ENCODE measurements at places on chromosomes 1 and 21.

GRCh38 chr1:1225913-1226312 is 5.9 kb downstream of the SDF4 start:
- no peak for DNase-seq

- no peak for DNase-seq
Measured at GRCh38 chr1:75067975-75068374, 66.2 kb upstream of the LHX8 start.

GRCh38 chr1:21630571-21631343 is 38.4 kb downstream of the RAP1GAP start:
- no peak for DNase-seq

- no peak for DNase-seq
Measured at GRCh38 chr1:151596166-151596953, 15.5 kb upstream of the SNX27 start.

GRCh38 chr1:177585302-177586220 is 384.3 kb downstream of the SEC16B start:
- DNase-seq = no peak

DNA sequence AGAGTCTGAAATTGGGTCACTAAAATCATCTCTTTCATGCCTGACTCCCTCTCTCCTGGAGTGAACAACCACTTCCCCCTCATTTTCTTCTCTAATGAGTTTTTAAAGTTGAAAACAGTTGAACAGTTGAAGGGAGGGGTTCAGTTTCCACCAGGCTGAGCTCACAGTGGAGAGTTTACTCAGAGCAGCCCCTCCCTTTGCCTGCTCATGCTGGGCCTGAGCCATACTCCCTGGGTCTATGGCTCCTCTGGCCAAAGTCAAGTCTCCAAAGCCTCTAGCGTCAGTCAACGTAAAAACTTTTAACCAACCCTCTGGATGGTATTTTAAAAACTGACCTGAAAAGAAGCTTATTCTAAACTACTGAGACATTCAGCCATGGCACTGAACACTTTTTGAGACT is 100.8 kb upstream of the RNPC3 start:
- no peak for DNase-seq

GRCh38 chr1:79042117-79042516 is 35.6 kb upstream of the ADGRL4 start:
- no peak for DNase-seq

- DNase-seq = no peak
Measured at GRCh38 chr1:206128196-206128595, 11.0 kb upstream of the AVPR1B start.

DNA sequence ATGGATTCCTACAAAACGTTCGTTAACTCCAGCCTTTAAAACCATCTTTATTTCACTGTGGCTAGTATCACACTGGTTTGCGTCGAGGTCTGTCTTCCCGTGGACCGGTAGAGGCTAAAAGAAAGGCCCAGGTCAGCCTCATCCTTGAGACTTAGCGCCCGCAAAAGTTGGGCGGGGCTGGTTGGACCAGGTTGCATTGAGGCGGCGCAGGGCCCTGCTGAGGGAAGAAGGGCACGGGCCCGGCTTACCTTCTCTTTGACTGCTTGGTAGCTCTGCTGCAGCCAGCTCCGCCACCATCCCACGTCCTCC is 455 bp downstream of the BSDC1 start:
- DNase-seq = peak; percentile 52

- DNase-seq = peak; percentile 9
Measured at GRCh38 chr1:245310571-245311531, 156.1 kb downstream of the KIF26B start.

- DNase-seq = no peak
Measured at GRCh38 chr21:36891692-36892091, 74.8 kb downstream of the HLCS start.

- no peak for DNase-seq
Measured at GRCh38 chr1:153919876-153920852, 2.6 kb downstream of the GATAD2B start.

- no peak for DNase-seq
Measured at GRCh38 chr1:201116091-201116490, 3.9 kb upstream of the CACNA1S start.

DNA sequence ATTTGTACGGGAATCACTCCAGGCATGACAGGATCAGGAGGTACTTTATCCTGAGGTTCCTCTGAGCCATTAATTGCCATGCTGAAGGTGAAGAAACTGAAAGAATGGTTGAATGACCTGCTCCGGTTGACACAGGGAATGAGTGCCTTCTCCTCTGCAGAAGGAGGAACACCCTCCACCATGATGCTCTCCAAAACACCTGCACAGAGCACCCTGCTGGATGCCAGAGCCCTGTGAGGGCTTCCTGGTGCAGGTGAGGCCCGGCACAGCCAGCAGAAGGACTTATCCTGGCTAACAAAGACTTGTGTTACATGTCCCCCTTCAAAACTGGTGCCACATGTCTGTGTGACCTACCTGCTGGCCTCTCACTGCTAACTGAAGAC is 14.3 kb upstream of the LBR start:
- DNase-seq = no peak

DNA sequence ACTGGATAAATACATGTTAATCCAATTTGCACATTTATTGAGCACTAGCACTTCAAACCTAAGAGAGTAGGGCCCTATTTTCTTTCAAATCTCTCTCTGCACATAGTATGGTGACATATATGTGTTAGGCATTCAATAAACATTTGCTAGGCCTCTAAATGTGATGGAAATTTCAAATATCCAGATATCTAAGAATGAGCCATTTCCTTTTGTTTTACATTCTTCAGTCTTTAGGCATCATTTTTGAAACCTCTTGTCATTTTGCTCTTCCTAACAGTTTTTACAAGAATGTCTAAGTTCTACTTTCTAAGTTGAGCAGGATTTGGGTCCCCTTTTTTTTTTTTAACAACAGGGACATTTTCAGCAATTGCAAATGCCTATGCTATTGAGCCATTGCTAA is 395.7 kb upstream of the ST6GALNAC5 start:
- DNase-seq = no peak

DNA sequence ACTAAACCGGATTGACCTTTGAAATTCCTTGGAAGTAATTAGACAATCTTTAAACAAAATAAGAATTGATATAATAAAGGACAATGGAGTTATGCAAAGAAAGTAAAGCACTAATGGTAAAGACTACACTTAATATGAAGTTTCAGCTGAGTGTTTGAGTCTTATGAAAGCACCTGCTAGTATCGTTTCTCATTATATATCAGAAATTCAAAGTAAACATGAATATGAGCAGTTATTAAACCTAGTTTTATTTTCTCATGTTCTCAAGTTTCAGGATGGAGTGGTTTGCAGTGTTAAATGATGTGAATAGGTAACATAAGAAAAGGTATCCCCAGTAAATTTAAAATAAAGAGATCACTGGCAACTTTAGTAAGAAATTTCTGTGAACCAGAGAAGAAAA is 188.6 kb downstream of the ZP4 start:
- DNase-seq = no peak

GRCh38 chr21:45739218-45740087 is 95.9 kb downstream of the PCBP3 start:
- DNase-seq = no peak

- no peak for DNase-seq
Measured at GRCh38 chr1:155044365-155044764, 6.8 kb upstream of the ADAM15 start.

DNA sequence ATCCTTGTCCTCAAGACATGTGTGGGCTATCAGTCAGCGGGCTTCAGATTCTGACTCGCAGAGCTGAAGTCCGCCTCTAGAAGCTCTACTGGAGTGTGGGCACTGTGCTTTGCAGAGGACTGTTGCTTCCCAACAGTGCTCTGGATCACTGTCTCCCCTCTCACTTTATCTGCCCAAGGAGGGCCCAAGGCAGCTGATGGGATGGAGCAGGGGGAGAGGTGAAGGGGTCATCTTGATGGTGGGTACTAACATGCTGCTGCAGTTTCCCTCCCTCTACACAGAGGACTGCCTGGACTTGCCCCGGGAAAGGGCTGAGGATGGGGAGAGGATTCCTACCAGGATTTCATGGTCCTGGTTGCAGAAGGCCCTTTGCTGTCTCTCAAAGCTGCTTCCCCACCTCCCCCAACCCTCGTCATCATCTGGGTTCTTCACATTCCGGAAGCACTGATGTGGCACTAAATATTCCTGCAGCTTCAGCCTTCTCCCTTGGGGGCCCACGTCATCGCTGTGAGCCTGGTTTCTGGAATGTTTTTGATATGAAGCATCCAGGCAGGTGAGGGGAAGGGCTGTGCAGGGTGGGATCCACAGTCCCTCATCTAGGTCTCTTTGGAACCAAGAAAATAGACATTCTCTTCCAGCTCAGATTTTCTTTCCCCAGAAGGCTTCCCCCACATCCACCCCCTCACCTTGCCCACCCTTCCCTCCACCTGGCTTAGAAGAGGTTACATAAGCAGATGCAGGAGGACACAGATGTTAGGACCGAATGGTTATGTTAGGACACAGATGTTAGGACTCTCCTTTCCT is 23.2 kb downstream of the NUAK2 start:
- DNase-seq = no peak

- DNase-seq = no peak
Measured at GRCh38 chr1:155013632-155014031, 11.0 kb downstream of the ZBTB7B start.

DNA sequence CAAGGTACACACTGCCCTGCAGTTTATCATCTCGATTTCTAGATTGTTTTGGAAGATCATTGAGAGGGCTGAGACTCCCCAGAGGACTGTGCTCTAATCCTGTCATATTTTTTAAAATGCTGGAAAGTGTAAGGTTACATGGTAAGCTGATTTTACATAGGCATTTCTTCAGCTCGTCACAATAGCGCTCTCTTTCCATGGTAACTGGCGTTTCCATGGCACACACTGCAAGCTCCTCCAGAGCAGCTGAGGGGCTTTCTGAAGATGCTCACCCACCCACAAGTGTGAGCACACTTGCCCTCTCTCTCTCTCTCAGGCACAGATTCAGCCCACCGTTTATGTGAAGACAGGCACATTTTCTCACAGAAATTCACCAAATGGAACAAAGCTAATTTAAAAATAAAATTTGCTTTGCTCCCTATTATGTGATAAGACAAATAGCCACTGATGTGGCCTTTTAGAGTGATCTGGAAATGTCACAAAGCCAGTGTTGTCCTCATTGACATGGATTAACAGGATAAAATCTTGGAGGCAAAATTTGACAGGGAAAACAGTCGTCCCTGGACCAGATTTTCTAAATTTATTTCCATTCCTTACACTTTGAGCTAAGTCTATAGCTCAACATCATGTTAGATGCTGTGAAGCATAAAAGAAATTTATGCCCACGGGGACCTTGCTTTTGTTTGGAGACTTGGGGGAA is 421.5 kb downstream of the RWDD3 start:
- no peak for DNase-seq

DNA sequence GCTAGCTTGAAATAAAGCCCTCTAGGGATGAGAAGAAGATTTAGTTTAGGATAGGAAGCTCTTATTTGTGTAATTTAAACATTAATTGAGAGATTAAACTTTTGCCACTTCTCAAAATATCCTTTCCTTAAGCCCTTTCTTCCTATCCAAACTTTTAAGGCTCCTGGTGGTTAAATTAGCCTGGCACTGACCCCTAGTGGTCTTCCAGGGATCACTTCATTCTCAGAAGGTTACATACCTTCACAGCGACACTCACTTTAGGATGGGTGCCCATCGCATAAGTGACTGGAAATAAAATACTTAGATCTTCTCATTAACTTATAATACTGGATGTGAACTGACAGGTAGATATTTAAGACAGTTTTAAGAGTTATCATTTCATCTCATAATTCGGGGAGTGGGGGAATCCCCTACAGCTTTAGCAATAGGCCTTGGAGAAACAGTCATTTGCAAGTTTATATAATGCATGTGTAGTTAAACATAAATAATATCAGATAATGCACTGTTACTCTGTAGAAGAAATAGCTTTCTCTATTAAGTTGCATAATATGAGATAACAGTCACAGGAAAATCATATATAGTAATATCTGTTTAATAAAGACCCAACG is 7.4 kb downstream of the LHX9 start:
- DNase-seq = no peak

DNA sequence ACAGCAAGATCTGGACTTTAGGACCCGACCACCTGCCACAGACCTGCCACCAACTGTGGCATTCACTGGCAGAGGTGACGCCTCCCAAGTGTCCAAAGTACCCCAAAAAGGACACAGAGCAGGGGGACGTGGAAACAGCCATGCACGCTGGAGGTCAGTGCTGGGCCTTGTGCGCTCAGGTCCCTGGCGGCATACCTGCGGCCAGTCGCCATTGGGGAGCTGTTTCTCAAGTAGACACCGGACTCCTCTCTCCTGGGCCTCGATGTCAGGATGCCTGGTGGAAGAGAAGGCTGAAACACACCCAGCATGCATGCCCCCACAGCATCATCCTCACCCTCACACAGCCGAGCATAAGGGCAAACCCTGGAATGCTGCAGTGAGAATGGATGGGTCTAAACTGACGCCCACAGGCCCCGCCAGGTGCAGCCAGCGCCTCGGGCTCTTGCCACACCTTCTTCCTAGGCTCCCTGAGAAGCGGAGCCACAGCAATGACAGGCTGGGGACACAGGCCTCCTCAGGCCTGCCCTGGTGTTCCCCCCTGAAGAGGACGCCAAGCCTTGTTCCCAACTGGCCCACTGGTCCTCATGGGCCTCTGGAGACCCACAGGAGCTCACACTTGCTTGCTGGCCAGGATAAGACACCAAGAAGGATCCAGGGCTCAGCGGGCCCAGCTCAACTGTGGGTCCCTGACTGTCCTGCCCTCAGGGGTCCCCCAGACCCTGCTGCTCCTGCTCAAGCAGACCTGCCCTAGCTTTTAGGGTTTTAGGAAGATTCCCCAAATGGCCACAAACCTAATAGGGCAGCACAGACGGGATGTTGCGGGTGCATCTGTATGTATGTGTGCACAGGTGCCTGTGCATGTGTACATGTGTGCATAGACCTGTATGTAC is 7.7 kb upstream of the SPATC1L start:
- no peak for DNase-seq

GRCh38 chr1:198472119-198472518 is 68.4 kb downstream of the ATP6V1G3 start:
- DNase-seq = no peak

- DNase-seq = no peak
Measured at GRCh38 chr1:236086537-236086936, 21.6 kb upstream of the NID1 start.

GRCh38 chr1:239772446-239772845 is 319.2 kb upstream of the FMN2 start:
- DNase-seq = no peak

DNA sequence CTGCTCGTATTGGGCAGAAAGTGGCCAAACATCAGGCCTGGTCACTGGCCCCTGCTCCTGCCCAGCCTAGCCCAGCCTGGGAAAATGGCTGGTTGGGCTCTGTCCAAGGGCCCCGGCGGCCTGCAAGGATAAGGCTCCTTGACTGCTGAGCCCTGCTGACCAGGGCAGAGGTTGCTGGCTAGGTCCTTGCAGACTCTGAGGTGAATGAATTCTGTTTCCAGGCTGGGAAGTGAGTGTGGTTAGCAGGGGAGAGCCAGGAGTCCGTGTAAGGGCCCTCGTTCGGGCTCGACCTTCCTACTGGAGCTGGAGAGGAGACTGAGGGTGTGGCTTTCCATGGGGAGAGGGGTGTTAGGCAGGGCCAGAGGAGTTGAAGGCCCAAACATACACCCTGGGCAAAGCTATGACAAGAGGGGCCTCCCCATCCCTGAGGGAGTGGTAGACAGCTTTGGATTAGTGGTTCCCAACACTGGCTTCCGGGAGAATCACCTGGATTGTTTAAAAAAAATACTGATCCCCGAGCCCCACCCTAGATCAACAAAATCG is 20.6 kb downstream of the CSF1 start:
- DNase-seq = no peak

- peak; percentile 60 for DNase-seq
Measured at GRCh38 chr1:19811206-19811851, 3.8 kb downstream of the RNF186 start.

All from stimulated activated naive CD8-positive, alpha-beta T cell treated with anti-CD3 and anti-CD28 coated beads, Interleukin-15, Interleukin-2, amounts not matched to agents 100 U/mL and 50 U/mL, for 24 hours (primary cell).